ENCODE measurements at places on chromosomes 1 and 21. TPM values are rescaled to one million over a fixed set of nuclear protein-coding genes. Genes with fewer than 3 reads are reported as not detected.
A peak's percentile ranks its signal among the peaks of the same experiment; 100 is the strongest.

DNA sequence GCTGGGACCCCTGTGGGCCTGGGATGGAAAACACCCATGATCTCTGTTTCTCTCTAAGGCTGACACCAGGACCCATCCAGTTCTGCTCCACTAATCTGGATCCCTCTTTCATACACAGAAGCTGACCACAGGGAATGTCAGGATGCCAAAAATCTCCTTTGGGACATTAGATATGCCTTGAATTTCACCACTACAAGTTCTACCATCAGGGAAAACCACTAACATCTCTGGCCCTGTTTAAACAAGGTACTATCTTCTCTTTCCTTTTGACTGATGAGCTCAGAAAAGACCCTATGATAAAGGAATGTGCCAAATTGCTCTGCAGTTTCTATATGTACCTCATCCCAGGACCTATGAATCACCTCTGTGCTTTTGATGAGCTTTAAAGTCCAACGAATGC lies 10.2 kb upstream of the PLXNA2 start:
- DNase-seq: no peak

GRCh38 chr1:47752559-47752958 lies 244.6 kb downstream of the TRABD2B start:
- no peak for DNase-seq

GRCh38 chr1:54406339-54407153 lies at the start of gene SSBP3:
Gene SSBP3 (minus strand): TSS chr1:54406394.
- peak; percentile 95 for DNase-seq

GRCh38 chr1:92973203-92973897 lies 12.1 kb upstream of the DIPK1A start:
- DNase-seq: no peak

DNA sequence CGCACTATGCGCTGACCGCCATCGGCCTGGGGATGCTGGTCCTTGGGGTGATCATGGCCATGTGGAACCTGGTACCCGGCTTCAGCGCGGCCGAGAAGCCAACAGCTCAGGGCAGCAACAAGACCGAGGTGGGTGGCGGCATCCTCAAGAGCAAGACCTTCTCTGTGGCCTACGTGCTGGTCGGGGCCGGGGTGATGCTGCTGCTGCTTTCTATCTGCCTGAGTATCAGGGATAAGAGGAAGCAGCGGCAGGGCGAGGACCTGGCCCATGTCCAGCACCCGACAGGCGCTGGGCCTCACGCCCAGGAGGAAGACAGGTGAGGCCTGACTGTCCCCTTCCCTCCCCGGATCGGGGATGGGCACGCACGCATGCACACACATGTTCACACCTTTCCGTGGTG lies 31.9 kb upstream of the FHAD1 start:
- DNase-seq: no peak

- no peak for DNase-seq
Measured at GRCh38 chr1:67677408-67677807, 7.6 kb upstream of the GADD45A start.

DNA sequence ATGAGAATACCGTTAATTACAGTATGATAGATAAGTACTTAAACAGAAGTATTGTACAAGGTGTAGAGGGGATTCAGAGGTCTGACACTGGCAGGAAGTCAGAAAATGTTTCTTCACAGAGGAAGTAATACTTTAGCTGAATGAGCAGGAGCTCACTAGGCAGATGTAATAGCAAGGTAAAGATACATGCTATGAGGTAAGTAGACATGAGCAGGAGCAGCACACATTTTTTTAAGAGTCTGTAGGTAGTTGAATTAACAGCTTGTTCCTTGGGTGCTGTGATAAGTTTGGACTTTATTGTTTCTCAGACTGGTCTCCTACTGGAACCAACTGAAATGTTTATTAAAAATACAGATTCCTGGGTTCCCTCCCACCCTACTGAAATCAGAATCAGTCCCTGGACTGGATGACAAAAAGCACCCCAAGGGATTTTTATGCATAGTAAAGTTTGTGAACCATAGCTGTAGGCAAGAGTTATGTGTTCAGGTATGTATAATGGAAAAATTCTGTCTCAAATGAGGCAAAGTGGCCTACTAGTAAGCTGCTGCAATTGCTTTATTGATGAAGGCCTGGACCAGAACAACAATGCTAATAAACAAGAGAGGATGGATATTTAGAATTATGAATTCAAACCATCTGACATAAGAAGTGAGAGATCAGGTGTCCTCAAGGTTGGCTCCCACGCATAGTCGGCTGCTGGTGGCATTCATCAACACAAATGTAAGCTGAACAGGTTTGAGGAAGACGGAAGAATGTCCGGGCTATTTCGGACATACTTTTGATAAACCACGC lies 902 bp downstream of the AP4B1 start:
- DNase-seq: peak; percentile 34

GRCh38 chr21:45990741-45991605 lies 9.4 kb downstream of the COL6A1 start:
- DNase-seq: no peak

DNA sequence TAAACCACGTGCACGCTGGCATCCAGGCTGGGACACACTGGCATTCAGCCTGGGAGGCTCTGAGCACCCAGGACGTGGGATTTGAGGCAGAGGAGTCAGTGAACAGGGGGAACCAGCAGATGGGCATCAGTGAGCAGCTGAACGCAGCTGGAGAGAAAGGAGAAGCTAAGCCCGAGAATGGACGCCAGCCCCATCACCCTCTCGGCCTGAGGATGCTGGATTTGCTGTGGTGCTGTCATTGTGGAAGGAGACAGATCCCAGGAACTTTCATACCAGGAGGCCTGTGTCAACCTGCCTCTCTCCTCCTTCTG lies 132.8 kb downstream of the PGBD5 start:
- DNase-seq: no peak

- DNase-seq: no peak
Measured at GRCh38 chr1:13664451-13664850, 35.5 kb upstream of the PRDM2 start.

- no peak for DNase-seq
Measured at GRCh38 chr1:201501144-201501543, 5.8 kb downstream of the CSRP1 start.

DNA sequence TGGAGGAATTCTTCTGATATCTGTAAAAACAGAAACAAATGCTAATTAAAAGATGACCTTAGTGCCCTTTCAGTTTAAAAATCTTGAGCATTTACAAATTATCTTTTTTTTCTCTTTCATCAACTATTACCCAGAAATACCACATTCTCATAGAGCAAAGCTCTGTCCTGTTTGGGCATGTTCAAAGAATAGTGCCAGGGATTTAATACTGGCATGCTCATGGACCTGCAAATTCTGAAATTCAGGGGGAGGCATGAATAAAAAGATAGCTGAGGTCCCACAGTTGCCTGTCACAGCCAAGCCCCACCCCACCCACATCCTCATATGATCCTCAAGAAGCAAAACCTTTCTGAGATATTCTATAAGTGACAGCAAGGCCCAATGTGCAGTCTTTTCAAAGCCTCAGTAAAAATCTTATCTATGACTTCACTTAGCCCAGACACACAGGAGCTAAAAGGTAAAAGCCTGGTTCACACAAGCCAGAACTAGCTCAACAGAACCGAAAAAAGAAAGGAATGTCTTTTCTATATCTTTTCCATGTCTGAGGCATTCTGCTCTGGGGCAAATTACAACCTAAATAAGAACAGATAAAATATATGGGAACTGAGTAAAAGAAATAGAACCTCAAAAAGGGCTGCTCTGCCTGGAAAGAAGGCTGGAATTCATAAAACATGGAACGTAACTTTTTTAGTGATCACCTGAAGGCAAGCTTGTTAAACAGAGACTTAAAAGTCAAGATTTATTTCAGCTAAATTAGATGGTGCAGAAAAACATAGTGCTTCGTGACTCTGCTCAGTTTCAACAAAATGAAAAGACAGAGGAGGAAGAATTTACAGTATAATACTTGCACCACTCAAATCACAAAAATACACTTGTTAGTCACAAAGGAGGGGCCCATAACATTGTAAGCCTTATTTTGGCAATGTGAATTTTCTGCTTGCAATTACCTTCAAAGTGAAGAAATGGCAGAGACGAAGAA lies 11.0 kb downstream of the WLS start:
- DNase-seq: no peak

DNA sequence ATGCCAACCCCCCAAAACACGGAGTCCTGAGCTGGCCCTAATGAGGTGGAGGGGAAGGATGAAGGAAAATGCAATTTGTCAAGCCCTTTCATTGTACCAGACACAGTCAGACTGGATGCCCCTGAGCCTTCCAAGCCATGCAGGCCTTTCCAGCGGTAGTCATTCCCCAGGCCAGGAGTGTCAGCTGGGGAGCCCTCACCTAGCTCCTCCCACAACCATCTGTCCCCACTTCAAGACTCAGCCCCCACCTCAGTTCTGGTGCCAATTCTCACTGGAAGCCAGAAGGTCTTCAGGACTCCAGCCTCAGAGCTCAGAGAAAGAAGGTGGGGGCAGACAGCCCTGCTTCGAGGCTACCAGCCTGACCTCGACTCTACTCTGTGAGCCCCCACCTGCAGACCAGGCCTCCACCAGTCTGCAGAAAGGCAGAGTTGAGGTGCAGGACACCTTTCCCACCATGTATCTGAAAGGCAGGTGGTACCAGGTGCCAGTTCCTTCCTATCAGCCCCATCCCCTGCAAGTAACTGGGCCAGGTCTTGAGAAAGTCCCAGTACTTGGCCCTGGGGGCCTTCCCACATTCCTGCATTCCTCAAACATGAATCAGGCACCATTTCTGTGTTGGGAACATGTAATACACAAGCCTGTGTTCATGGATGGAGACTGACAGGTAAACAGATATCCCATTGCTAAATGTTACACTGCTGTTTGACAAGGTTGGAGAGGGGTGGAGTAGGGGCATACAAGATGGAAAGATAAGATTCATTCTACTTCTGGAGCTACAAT lies 180.6 kb upstream of the EDN2 start:
- DNase-seq: no peak

DNA sequence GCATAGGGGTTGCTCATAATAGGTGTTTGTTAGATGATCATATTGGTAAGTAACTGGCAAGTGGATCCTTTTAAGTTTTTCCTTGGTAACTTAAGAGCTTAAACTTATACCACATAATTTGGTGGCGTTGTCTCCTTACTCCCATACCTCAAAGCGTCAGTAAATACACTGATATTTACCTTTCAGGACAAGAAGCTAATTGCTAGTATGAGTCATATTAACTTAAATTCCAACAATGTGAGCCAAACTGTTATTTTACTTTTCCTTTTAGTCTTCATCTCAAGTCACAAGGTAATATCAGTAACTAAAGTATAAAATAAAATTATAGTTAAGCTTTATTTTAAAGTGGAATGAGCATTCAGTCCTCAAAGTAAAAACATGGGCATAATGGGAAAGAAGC lies 9.0 kb upstream of the SH3GLB1 start:
- DNase-seq: no peak

- no peak for DNase-seq
Measured at GRCh38 chr1:65480684-65481405, 60.4 kb downstream of the LEPR start.

DNA sequence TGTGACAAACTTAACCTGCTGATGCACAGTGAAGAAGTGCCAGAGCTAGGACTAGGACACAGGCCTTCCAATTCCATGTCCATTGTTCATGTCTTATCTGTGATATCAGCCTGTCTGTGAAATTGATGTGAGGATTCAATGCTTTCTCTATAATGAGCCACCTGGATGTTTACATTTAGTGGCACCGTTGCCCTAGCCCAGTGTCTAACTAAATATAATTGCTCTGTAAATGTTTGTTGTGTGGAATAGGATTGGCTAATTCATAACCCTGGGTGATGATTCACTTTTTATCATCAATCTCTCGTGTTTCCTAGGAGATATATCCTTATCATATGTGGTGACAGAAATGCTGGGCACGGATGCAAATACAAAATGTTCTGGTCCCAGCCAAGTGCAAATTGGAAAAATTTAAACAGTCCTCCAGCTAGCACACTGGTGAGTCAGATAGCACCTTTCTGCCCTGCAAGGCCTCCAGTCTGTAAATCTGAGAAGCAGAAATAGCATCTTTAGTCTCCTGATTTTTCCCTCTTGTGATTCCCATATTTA lies 46.9 kb upstream of the GNG12 start:
- DNase-seq: peak; percentile 16

- DNase-seq: peak; percentile 46
Measured at GRCh38 chr21:42495027-42495426, 997 bp downstream of the RSPH1 start.

- no peak for DNase-seq
Measured at GRCh38 chr1:159985473-159985872, 31.4 kb upstream of the SLAMF9 start.

DNA sequence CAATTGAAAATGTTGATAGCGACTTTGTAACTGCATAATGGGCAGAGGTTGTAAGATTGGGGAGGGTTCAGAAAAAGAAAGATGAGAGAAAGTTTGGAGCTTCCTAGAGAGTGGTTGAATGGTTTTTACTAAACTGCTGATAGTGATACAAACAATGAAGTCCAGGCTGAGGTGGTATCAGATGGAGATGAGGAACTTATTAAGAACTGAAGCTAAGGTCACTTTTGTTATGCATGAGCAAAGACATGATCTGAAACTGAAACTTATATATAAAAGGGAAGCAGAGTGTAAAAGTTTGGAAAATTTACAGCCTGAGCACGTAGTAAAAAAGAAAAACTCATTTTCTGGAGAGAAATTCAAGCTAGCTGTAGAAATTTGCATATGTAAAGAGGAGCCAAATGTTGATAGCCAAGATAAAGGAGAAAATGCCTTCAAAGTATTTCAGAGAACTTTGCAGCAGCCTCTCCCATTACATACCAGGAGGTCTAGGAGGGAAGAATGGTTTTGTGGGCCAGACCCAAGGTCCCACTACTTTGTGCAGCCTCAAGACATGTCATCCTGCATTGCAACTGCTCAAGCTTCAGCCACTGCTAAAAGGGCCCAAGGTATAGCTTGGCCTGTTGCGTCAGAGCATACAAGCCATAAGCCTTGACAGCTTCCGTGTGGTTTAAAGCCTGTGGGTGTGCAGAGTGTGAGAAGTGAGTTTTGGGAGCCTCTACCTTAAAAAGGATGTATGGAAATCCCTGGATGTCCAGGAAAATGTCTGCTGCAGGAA lies 843.9 kb downstream of the AMY1C start:
- DNase-seq: peak; percentile 2

DNA sequence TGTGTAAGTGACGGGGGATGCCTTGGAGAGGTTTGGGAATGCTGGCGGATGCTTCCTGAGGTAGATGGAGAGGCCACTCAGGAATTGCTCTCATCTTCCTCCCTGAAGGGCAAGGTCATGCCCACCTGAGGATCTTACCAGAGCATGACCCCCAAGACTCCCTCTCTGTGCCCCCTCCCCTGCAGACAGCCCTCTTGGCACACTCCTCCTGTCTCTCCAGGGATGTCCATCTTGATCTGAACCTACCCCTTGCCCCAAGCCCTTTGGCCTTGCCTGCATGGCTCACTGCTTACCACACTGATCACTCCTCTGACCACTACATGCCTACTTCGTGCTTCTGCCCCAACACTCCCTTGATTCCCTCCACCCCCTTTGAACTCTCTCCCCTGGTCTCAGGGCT lies 17.9 kb upstream of the MPL start:
- DNase-seq: no peak

- DNase-seq: no peak
Measured at GRCh38 chr1:3293563-3294080, 160.8 kb upstream of the ARHGEF16 start.

GRCh38 chr1:117671781-117672501 lies 66.1 kb downstream of the TENT5C start:
- DNase-seq: peak; percentile 73

CHODL gene
- polyA plus RNA-seq: 1.2 TPM

TPTE gene
- not detected for polyA plus RNA-seq

IL10 gene
- polyA plus RNA-seq: 0.91 TPM

GPR37L1 gene
- 0.10 TPM for polyA plus RNA-seq

C1QA gene
- polyA plus RNA-seq: 91.7 TPM

APCS gene
- 0.06 TPM for polyA plus RNA-seq

TMCC2 gene
- 6.2 TPM for polyA plus RNA-seq

ST6GALNAC3 gene
- polyA plus RNA-seq: 18.0 TPM

TSPAN1 gene
- polyA plus RNA-seq: 17.8 TPM

REN gene
- polyA plus RNA-seq: 4.2 TPM
